Stimulated activated CD8-positive, alpha-beta memory T cell treated with anti-CD3 and anti-CD28 coated beads, Interleukin-15, amount 100 ng/mL, for 4 hours (primary cell): ENCODE measurements at places on chromosomes 16 and 17.

DNA sequence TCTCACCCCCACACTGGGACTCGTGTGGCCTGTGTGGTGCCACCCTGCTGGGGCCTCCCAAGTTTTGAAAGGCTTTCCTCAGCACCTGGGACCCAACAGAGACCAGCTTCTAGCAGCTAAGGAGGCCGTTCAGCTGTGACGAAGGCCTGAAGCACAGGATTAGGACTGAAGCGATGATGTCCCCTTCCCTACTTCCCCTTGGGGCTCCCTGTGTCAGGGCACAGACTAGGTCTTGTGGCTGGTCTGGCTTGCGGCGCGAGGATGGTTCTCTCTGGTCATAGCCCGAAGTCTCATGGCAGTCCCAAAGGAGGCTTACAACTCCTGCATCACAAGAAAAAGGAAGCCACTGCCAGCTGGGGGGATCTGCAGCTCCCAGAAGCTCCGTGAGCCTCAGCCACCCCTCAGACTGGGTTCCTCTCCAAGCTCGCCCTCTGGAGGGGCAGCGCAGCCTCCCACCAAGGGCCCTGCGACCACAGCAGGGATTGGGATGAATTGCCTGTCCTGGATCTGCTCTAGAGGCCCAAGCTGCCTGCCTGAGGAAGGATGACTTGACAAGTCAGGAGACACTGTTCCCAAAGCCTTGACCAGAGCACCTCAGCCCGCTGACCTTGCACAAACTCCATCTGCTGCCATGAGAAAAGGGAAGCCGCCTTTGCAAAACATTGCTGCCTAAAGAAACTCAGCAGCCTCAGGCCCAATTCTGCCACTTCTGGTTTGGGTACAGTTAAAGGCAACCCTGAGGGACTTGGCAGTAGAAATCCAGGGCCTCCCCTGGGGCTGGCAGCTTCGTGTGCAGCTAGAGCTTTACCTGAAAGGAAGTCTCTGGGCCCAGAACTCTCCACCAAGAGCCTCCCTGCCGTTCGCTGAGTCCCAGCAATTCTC is 27.4 kb downstream of the STH start:
- DNase-seq = no peak

GRCh38 chr17:29059281-29059680 is 16.3 kb downstream of the PIPOX start:
- DNase-seq = no peak

DNA sequence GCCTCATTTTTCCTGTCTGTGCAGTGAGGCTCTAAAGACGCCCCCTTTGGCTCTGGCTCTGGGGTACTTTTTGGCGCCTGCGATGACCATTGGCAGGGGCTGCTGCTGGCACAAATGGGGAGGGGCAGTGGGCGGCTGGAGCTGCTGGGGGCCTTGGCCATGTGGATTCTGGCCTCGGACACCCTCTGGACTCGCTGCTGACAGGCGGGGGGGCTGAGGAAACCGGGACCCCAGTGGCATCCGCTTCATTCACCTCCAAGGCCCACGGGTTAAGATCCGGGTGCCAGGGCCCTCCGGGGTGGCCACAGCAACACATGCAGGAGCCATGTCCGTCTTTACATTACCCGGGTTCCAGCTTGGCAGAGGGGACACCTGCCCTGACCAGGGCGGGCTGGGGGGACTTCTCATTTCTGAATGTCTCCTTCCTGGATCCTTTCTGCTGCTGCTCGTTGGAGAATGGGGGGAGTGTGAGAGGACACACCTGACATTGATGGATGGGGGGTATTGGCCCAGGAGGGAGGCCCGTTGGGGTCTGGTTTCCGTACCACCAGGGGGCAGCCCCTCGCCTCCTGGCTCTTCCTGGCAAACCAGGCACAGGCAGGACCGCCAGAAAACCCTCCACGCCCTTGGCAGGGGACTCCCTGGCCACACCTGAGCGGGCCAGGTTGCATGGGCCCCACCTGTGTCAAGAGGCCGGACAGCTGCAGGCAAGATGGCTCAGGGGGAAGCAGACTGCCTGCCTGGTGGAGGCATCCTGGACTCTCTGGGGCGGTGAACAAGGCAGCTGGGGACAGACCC is 21.8 kb downstream of the GSE1 start:
- no peak for DNase-seq

- DNase-seq = no peak
Observed at GRCh38 chr17:76957678-76958464, 89.7 kb downstream of the MGAT5B start.

- DNase-seq = no peak
Observed at GRCh38 chr16:81630635-81631031, 148.5 kb upstream of the PLCG2 start.

- DNase-seq = no peak
Observed at GRCh38 chr16:12173121-12173520, 196.6 kb downstream of the SNX29 start.

- DNase-seq = no peak
Observed at GRCh38 chr17:76492989-76493501, 8.2 kb downstream of the RHBDF2 start.

DNA sequence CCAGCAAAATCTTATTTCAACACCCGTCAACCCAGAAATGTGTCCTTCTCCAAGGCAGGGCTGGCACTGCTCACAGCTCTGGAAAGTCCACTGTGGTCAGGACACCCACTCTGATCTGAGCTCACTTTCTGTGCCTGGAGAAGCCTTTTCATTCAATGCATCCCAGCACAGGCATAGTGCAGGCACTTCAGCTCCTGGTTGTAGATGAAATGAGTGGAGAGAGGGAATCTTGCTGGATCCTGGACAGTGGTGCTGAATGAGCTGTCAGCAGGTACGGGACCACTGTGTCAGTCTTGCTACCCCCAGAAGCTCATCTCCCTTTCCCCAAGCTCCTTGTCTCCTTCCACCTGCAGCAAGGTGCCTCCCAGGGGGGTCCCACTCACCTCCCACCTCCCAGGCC is 86.1 kb upstream of the SALL1 start:
- no peak for DNase-seq

GRCh38 chr17:27550291-27550930 is 80.6 kb upstream of the LGALS9 start:
- DNase-seq = no peak

DNA sequence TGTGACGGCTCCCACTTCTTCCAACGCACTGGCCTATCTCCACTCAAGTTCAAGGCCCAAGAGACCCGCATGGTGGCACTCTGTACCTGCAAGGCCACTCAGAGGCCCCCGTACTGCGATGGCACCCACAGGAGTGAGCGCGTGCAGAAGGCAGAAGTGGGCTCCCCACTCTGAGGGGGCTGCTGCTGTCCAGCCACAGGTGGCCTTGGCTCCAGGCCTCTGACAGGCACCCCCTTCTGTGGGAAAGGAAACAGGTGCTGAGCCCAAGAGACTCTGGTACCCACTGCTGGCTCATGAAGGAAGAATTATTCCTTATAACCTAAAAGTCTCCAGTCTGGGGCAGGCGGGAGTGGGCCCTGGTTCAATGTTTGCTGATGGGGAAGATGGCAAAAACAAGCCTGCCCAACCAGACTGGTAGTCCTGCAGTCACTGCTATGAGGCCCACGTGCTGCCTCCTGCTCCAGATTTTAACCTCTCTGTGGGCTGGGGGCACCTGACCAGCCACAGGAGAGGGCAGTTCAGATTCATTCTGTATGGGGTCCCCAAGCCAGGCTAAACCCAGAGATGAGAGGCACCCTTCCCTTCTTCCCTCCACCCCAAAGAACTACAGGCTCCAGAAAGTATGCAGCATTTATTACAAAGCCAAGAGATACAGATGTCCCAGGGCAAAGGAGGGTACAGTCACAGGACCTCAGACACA is 3.3 kb downstream of the CISD3 start:
- no peak for DNase-seq

- no peak for DNase-seq
Observed at GRCh38 chr16:21166561-21166961, 8.1 kb downstream of the LDAF1 start.

DNA sequence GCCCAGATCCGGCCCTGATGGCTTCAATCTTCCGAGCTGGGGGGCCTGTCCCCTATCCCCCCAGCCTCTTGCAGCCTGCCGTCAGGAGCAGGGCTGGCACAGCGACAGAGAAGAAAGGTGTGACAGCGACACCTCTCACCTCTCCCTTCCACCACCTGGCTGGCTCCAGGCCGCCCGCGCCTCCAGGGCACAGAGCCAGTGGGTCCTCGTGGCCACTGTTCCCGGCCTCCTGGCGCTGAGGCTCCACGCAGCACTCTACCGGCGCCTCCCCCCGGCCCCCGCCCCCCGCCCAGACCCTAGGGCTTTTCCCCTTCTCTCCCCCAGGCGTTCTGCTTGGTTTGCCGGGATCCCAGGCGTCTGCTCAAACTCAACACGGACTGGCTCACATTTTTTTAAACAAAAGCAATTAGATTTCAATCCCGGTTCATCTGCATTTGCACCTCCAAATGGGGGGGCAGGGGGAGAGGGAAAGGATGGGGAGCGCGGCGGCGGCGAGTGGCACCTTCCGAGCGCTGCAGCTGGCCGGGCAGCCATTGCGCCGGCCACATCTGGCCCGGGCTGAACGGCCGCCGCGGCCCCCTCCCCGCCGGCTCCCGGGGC is 12.8 kb upstream of the CBX8 start:
- DNase-seq = no peak

DNA sequence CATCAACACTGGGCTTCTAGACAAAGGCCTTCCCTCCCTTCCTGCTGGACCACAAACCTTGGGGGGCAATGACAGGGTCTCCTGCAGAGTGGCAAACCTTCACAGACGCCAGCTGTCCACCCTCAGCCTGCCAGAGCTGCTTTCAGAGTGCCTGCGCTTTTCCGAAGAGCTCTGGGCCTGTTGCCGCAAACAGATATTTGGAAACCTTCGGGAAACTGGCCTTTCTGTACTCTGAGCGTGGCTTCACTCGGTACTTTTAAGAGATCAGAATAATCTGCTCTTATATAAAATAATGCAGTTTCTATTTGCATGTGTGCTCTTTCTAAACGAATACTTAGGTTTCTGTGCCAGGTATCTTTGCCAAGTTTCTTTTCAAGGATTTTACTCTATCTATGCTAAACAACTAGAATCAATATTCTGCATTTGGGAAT is 152.1 kb upstream of the CHMP6 start:
- no peak for DNase-seq

GRCh38 chr16:22054847-22055590 is 37.3 kb upstream of the VWA3A start:
- no peak for DNase-seq

DNA sequence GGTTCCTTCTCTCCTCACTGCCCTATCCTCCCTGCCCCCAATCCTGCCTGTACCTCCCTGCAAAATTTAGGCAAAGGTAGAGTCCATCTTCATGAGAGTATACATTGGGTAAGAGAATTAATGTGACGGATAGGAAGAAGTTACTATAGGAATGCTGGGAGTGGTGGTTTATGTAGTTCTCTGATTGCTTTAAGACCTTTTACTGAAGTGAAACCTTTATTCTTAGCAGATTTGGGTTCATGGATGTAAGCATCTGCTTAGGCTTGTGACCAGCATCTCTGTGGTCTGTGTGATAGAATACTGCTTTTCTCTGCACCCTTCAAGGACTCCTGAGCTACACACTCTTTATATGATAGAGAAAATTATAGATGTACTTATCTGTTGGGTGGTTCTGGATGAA is 127.3 kb downstream of the PRKCA start:
- no peak for DNase-seq

- no peak for DNase-seq
Observed at GRCh38 chr17:34246446-34246845, 8.6 kb upstream of the CCL2 start.

GRCh38 chr17:64974750-64975317 is 55.6 kb upstream of the LRRC37A3 start:
- DNase-seq = no peak

DNA sequence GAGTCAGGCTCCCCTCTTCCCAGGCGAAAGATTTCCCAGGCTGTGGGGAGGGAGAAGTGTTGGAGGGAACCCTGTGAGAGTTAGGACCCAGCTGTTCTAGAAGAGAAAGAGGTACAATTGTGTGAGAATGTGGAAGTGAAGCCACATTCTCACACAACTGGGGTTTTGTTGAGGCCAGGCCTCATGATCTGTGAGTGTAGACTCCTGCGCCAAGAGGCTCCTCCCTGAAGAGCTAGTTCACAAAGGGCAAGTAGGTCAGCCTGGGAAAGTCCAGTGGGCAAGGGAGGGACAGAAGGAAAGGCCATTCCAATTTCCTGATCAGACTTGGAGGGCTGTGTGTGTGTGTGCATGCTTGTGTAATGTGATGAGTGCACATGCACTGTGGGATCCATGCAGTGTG is 15.2 kb downstream of the CD300LF start:
- no peak for DNase-seq

DNA sequence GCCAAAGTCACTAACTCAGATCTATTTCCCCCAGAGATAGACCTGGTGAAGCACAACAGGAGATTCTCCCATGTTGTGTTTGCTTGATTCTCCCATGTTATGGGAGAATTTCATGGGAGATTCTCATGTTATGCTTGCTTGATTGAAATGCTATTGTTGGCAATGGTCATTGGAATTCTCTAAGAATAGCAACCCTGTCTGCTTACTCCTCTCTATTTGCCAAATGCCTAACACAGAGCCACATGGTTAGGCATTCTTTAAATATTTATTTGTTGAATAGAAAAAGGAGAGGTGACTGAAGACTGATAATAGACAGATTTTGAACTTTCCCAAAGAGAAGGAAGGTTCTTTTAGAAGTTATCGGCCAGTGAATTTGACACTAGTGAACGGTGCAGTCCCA is 111.5 kb upstream of the MPHOSPH6 start:
- DNase-seq = no peak

GRCh38 chr17:50047488-50048126 is 8.3 kb upstream of the ITGA3 start:
- no peak for DNase-seq

GRCh38 chr17:33044771-33045170 is 53.1 kb downstream of the SPACA3 start:
- no peak for DNase-seq

DNA sequence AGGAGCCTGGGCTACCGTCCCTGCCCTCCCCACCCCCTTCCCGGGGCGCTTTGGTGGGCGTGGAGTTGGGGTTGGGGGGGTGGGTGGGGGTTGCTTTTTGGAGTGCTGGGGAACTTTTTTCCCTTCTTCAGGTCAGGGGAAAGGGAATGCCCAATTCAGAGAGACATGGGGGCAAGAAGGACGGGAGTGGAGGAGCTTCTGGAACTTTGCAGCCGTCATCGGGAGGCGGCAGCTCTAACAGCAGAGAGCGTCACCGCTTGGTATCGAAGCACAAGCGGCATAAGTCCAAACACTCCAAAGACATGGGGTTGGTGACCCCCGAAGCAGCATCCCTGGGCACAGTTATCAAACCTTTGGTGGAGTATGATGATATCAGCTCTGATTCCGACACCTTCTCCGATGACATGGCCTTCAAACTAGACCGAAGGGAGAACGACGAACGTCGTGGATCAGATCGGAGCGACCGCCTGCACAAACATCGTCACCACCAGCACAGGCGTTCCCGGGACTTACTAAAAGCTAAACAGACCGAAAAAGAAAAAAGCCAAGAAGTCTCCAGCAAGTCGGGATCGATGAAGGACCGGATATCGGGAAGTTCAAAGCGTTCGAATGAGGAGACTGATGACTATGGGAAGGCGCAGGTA is 762 bp downstream of the CDK12 start:
- no peak for DNase-seq
